NCI-H2171 treated with DMSO at 0.1 percent for 48 hours (cell line): ENCODE measurements at places on chromosomes 5 and 9.
A peak's percentile ranks its signal among the peaks of the same experiment; 100 is the strongest.

GRCh38 chr9:79135681-79136415 lies 435.9 kb upstream of the TLE4 start:
- DNase-seq: no peak

- DNase-seq: peak; percentile 81
Measured at GRCh38 chr5:516338-516925, 7.8 kb downstream of the SLC9A3 start.

GRCh38 chr5:93916872-93917271 lies 175.5 kb upstream of the POU5F2 start:
- no peak for DNase-seq

DNA sequence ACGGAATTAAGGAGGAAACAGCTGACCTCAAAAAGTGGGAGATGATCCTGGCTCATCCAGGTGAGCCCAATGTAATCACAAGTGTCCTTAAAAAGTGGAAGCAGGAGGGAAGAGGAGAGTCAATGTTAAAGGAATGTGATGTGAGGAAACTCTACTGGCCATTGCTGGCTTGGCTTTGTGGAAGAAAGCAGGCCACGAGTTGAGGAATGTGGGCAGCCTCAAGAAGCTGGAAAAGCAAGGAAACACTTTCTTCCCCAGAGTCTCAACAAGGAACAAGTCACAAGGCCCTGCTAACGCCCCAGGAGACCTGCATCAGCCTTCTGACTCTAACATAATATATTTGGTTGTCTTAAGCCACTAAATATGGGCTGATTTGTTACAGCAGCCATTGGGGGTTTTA lies 252.8 kb downstream of the PSAT1 start:
- DNase-seq: no peak

DNA sequence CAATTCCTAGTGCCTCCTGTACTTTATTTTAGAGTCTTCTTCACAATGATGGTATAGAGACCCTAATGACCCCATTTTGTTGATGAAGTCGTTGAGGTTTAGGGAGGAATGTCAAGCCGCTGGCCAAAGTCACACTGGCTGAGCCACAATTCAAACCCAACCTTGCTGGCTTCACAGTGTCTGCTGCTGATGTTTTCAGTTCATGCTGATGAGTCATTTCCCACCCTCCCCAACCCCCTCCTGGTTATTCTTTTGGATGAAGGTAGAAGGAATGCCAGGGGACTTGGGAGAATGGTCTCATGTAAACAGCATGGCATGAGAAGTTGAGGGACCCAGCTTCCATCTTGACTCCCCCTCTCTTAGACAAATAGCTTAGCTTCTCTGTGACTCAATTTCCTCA lies 68.6 kb downstream of the TMEM252 start:
- DNase-seq: no peak
